ENCODE measurements at places on chromosomes 6 and 20.

- no peak for DNase-seq
Observed at GRCh38 chr6:96657344-96657743, 94.4 kb downstream of the FHL5 start.

GRCh38 chr6:14641423-14642135 is 524.0 kb downstream of the CD83 start:
- no peak for DNase-seq

DNA sequence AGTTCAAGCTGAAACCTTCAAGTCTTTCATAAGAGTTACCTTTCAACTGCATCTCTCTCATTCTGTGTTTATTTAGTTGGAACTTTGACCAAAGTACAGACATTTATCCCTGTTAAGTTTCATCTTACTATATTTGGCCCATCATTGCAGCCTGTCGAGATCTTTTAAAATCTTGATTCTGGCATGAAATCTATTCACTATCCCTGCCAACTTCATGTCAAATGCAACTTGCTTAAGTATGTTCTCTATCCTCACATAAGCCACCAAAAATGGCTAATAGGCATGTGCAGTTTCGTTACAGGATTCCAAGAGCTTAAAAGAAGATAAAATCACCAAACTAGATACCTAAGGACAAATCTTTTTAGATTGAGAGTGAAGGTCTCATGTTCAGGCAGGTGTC is 117.5 kb upstream of the KCNQ5 start:
- no peak for DNase-seq

DNA sequence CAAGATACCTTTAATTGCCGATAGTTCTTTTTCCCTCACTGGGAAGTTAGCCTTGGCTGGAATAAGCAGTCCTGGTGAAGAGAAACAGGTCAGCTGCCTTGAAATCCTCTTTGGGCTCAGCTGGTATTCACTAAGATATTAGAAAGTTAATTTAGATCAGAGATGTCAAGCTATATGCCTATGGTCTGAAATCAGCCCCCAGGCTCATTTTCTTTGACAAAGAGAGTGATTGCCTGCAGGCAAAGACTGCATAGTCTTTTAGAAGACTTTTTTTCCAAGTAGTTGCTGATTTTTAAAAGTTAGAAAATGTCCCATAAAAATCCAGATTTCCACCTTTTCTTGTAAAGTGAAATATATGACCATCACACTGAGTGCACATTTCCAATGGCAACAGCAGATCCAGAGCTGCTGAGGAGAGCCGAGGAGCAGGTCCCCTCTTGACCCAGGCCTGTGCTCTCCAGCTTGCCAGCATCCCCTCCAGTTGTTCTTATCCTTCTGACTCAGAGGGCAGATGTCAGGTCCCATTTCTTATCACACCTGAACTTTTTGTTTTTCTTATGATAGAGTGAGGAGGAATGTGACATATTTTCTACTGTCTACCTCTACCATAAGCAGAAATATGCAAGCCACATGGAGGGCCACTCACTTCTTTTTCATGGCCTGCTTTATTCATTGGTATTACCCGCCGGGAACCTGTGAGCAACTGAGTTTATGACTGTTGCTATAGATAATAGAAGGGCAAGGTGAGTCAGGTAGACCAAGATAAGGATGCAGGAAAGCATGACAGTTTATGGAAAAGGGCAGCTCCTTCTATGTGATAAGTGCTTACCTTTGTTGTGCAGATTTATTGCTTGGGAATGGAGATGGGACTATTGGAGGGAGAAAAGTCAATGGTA is 17.6 kb upstream of the L3MBTL3 start:
- DNase-seq: no peak

- no peak for DNase-seq
Observed at GRCh38 chr6:9428421-9429172, 986.3 kb downstream of the TFAP2A start.

DNA sequence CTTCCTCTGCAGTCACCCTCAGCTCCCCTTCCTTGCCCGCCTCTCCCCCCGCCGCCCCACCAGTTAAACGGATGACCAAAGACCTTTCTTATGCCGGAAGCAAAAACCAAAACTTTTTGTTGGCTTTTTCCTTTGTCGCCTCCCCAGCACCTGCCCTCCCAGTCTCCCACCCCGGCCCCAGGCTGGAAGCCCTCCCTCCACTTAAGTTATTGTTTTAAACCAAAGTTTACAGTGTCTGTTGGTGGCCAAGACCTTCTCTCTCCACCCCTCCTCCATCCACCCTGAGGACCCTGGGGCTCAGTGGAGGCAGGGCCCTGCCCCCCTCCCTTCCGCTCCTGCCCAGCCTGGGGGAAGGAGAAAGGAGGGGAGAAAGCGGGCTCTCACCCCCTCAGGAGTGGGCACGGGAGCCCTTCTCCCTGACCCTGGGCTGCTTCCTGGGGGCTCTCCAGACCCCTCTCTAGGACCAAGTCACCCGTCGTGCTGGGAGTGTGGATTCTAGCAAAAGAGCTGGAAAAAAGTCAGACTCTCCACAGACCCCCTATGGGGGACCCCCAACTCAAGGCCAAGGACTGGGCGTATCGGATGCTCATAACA is 38.3 kb upstream of the MDFI start:
- no peak for DNase-seq

GRCh38 chr6:51892339-51892738 is 195.1 kb downstream of the PKHD1 start:
- DNase-seq: no peak

- no peak for DNase-seq
Observed at GRCh38 chr6:157376706-157377230, 4.2 kb upstream of the ZDHHC14 start.

DNA sequence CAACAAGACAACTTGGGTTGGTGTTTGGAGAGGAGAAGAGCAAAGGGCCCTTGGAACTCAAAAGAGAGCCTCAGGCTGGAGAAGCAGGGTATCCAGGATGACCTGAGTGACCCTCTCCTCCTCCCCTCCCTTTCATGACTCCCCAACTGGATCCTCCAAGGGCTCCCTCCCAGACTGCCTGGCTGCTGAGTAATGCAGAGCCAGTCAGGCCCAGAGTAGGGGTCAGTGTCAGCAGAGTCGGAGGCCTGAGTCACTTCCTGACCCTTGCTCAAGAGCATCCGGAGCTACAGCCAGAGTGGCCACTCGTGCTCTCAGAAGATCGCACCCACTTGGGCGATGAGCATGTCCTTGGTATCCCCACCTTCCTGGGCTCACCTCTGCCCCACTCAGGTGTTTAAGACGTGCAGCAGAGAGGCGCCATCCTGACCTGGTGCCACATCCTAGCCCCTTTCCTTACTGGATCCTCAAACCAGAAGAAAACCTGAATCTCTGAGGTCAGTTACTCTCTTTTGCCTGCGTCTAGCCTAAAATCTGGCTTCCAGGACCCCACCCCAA is 2.8 kb upstream of the MAPK13 start:
- DNase-seq: no peak

- no peak for DNase-seq
Observed at GRCh38 chr6:121222656-121223055, 111.6 kb downstream of the TBC1D32 start.

GRCh38 chr6:47371870-47372255 is 62.2 kb upstream of the TNFRSF21 start:
- DNase-seq: no peak

GRCh38 chr6:67175101-67175500 is 1460.0 kb upstream of the ADGRB3 start:
- no peak for DNase-seq

DNA sequence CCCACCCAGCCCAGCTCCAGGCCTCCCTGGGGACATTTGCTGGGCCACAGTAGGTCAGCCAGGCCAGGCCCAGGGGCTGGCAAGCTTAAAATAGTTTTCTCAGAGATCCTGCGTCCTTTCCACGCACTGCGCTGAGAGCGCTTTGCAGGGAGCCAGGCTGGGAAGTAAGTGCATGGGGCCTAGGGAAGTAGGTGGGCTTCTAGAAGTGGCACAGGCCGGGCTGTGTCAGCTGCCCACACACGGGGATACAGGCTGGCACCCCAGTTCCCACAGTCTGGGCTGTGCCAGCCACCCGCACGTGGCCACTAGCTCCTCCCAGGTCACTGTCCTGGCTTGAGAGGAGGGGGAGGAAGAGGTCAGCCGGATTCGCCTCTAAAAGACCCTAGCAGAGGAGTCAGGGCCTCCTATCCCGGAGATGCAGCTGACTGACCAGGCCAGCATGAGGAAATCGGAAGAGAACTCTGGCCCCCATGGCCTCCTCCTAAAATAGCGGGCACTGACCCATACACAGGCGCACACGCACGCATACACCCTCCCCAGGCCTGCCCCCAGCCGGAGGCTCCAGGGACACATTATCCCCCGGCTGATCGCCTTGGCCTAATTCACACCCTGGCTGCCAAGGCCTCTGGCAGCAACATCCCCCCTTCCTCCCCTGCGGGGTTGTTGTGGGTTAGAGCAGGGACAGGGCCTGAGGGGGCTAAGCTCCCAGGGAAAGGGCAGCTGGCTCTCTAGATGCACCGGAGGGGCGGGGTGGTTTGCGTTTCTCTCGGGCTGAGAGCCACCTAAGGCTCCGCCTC is 5.4 kb downstream of the SLCO4A1 start:
- no peak for DNase-seq

Measured in esophagus squamous epithelium (tissue), 5 donors.